Activated T-helper 2 cell treated with anti-CD3 and anti-CD28 coated beads, Interferon-gamma antibody, Interleukin-2, Interleukin-4, amounts not matched to agents 10 μg/mL and 5 μg/mL and 100 μg/mL, durations not matched to agents 14 hours and 24 hours and 36 hours (primary cell): ENCODE measurements at places on chromosomes 2 and 18.

- DNase-seq = no peak
These were observed 368.4 kb upstream of the SLC8A1 start for GRCh38 chr2:40820319-40820718.

DNA sequence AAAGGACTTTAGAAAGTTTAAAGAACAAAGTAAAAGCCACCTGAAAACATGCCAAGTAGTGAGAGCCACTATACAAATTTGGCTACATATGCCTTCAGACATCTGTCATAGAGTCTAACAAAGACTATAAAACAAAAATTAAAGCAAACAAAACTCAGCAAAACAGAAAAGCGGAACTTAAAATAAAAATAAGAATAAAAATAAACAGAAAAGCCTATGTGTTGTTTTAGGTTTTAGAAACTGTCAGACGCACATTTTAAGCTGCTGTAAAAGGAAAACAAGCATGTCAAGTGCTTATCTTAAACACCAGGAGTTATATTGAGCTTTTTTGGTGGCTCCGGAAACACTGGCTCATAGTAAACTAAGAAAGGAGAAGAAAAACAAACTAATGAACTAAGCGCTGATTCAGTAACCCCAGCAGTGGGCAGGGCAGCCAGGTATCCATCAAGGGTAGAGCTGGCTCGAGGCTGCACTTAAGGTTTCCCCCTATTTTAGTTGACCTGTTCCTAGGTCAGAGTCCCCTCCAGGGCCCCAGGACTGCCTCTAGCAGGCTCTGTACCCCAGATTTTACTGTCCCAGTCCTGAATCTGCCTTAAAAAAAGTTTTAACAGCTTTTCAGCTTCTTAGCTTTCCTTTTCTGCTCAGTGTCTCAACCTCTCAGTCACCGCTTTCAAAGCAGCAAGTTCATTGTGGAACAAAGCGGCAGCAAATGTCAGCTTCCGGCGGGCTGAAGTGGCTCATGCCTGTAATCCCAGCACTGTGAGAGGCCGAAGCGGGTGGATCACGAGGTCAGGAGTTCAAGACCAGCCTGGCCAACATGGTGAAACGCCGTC is 15.4 kb upstream of the RMC1 start:
- DNase-seq = peak; percentile 38

DNA sequence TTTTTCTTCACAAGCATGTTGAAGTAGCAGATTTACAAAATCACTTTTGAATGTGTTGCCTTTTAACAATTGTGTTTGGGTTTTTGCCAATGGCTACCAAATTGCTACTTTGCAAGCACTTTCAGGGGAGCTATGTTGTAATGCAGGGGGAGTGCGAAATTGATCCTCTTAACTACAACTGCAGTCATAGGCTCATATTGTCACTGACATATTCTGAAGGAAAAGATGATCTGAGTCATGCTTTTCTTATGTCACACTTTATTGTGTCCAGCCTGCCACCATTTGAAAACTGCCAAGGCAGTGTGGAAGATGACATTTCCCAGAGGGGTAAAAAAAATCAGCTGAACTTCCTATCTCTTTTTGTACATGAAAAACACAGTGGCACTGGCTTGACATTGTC is 74.9 kb downstream of the GPD2 start:
- no peak for DNase-seq

GRCh38 chr2:61220768-61221167 is 58.8 kb downstream of the C2orf74 start:
- no peak for DNase-seq

DNA sequence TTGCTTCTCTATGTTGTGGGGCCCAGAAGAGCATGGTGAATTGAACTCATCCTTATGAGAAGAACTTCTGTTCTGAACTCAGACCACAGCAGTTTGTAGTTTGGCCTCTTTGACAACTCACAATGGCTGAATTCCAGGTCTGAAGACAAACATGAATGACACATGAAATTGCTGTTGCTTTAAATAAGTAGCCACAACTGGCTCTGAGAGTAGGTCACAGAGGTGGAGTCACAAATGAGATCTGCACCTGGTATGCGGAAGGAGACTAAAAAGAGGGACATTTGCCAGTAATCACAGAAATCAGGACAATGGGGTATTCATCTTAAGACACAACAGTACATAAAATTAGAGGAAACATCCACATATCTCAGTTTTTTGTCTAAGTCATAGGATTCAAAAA is 290.3 kb upstream of the MMADHC start:
- DNase-seq = no peak

GRCh38 chr2:195316486-195316885 is 340.5 kb upstream of the SLC39A10 start:
- no peak for DNase-seq

DNA sequence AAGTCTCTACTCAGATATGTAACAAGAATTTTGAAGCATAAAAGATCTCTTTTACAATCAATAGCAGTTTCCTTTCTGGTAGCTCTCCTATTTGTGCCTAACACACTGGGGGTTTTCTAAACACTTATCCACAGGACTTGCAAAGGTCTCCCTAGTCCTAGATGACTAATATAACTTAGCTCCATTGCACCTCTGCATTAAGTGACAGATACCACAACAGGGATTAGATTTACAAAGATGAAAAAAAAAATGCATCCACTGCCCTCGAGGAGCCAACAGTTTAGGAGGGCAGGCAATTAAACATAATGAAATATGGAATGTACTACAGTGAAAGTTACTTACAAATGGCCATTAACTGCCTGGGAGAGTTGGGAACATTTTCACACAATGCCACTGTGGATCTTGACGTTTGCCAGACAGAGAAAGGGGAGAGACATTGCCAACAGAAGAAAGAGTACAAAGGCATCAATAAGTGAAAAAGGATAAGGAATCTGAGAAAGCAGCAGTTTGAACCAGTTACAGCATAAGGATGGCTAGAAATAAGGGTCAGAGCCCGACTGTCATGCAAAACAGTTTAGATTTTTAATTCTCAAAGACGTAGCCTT is 14.3 kb downstream of the PPP3R1 start:
- DNase-seq = no peak

DNA sequence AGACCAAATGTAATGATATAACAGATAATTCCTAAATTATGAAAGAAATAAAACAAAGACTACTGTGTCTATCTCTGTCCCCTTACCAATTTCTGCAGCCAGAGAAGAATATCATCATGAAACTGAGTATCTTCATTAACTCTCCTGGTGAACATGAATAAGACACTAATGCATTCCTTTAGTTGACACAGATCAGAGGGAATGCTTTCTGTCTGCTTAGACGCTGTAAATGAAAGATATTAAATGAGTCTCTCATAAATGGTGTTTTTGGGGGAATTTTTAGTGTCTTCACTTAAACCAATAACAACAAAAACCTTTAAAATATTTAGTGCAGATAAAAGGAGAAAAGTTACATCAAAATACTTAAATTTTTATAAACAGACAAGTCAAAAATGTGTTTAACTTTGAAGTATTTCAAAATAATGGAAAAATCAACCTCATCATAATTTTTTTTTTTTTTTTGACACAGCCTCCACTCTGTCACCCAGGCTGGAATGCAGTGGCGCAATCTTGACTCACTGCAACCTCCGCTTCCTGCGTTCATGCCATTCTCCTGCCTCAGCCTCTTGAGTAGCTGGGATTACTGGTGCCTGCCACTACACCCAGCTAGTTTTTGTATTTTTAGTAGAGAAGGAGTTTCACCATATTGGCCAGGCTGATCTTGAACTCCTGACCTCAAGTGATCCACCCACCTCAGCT is 16.0 kb downstream of the EPG5 start:
- no peak for DNase-seq

DNA sequence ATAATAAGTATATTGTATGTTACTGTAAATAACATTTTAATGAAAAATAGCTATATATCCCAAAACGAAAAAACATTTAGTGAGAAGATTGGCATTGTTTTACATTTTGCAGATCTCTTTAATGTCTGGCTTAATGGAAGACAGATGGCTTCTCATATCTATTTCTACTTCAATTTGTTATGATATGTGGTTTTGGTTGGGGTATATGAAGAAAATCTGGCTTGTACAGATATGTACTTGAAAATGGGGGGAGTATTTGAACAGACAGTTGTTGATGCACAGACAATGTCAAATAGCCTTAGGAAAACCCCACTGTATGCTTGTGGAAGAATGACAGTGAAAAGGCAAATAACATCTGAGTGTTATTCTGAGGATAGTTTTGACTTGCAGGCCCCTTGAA is 23.6 kb upstream of the GMCL1 start:
- DNase-seq = no peak

DNA sequence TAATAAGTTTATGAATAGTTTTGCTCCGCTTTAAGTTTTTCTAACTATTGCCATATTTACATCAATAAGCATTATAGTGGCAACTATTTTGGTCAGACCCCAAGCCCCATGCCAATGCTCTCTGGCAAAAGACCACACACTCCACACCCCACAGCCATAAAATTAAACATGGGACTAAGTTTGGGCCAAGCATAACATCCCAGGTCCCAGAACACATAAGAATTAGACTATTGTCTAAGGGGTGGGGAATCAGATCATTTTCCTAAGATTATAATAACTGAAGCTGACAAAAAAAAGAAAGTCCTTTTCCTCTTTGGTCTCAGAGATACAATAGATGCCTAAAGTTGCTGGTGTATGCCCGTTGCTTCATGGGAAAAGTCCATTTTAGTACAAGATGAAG is 46.3 kb downstream of the EXOC6B start:
- no peak for DNase-seq

GRCh38 chr2:53033411-53033810 is 734.2 kb upstream of the CHAC2 start:
- DNase-seq = no peak

DNA sequence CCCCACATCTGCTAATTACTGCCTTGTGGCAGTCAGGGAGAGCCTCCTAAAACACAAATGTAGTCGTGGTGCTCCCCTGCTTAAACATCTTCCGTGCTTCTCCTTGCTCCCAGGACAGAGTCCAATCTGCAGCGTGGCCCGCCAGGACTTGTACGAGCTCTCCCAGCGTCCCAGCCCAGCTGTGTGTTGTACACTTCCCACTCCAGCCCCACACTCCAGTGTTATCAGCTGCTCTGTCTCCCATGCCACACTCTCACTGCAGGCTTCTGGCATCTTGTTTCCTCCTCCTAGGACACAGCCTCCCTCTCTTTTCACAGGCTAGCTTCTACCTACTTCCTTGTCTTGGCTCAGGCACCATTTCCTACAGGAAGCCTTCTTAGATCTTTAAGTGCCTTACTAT is 199.4 kb downstream of the ALPK2 start:
- DNase-seq = no peak

DNA sequence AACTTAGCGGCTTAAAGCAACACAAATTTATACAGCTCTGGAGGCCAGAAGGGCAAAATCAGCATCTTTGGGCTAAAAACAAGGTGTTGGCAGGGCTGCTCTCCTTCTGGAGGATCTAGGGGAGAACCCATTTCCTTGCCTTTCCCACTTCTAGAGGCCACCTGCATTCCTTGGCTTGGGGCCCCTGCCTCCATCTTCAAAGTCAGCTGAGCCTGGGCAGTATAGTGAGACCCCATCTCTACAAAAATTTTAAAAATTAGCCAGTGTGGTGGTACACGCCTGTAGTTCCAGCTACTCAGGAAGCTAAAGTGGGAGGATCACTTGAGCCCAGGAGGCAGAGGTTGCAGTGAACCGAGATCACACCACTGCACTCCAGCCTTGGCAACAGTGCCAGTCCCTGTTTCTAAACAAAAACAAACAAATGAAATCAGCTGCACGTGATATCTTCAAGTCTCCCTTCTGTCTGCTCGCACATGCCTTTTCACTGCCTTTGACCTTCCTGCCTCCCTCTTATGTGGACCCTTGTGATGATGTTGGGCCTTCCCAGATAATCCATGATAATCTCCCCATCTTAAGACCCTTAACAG is 200.6 kb downstream of the ZFP36L2 start:
- DNase-seq = no peak

DNA sequence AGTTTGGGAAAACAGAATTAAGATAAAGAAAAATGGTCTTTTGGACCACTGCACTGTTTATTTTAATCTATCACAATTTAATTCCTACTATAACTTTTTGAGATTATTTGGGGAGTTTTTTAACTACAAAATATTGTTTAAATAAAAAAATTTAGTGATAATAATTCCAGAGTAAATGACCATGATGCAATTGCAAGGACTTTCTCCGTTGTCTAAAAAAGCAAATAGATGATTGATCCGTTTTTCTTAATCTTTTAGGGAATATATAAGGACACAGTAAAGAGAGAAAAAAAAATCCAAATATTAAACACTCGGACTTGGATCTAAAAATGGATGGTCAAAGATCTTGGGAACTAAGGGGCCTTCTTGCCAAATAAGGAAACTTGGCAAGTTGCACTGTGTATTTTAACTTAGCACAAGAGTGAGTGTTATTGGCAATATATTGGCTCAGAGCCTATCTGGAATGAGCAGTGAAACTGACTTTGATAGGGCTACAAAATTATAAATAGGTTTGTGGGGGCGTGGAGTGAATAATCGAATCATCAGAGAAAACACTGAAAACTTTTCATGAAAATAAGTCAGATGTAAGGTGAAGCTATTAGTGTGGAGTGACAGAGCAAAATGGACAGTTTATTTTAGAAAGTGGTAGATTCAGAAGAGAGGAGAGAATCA is 2.0 kb downstream of the MAP3K20 start:
- no peak for DNase-seq

DNA sequence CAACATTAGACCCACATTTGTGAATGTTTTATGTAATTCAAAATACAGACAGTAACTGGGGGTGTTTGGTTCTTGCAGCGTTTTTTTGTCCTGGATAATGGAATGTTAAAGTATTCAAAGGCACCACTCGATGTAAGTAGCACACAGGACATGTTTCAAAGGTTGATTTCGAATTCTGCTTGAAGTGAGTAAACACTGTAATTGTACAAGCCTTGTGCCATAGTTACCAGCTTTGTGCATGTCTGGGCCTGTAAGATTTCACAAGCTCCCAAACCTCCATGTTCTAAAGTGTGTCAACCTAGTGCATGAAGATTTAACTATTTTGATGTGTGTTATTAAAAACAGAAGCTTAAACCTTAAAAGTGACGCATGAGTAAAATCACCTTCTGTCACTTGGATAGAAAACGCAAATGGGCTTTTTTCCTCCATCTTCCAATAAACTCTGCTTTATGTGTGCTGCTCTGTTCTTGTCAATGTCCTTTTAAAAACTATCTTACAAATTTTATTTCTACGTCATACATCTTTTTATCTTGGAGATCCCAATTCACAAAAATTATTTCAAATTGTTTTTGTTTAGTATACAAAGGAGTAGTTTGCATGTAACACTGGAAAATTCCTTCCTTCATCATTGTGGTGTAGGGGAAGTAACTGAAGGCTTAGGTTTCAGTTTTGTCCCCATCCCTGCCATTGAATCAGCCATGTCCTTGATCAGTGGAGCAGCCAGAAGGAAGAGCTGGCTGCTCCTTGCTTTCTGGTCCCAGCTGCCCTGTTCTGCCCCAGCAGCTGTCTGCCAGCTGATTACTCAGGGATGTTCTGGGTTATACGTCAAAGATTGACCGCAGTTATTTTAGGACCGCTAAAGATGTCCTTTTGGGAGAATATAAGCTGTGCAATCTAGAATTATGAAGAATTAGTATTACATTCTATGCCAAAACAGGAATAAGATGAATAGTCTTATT is 119.2 kb downstream of the PRKRA start:
- no peak for DNase-seq

DNA sequence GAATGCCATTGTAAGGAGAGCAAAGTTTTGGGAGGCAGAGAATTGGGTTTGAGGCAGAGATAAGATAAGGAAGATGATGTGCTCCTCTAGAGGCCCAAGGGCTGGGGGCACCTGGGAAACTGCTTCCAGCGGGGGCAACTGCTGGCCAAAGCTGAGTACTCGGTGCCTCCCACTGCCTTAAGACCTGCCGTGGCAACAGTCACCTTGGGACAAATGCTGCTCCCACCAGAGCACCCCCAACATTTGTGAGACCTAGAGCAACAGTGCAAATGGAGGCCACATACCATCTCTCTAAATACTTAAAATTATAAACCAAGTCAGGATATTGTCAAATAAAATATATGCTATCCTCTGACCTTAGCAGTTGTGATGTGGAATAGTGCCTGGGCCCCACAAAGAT is 127.1 kb downstream of the CAPN13 start:
- DNase-seq = no peak
